ENCODE measurements at places on chromosomes 12 and 14.

DNA sequence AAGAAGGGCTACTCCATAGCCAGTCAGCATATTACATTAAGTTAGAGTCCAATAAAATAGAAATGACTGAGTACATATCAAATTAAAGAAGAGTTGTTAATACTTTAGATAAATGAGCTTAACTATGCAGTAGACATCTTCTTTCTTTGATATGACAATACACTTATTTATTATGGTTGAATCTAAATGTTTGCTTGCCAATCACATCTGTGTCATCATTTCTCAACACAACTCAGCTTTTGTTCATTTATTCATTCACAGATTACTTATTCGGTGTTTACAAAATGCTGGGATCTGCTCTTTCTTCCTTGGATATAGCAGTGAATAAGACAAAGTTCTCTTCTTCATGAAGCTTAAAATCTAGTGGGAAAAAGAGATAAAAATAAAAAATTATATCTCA is 614.6 kb upstream of the ATP2B1 start:
- DNase-seq = no peak

DNA sequence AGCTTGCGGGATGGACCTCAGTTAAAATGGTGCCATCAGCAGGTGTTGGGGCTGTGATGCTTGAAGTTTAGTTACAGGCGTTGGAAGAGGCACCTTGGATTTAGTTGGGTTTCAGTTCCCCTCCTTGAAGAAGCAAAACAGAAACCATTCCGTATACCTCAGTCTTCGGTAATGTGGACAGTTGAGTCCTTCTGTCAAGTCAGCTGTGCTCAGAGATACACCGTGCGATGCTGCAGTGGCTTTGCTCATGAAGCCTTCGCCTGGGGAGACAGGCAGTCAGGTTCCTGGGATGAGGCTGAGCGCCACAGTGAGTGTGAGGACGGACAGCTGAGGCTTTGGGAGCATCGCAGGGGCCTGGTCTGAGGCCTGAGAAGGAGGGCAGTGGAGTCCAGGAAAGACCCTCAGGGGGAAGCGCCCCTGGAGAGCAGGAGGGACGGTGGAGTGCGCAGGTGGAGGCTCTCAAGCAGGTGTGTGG is 7.4 kb downstream of the RAN start:
- DNase-seq = no peak

- DNase-seq = no peak
Measured at GRCh38 chr12:121218588-121219352, 8.8 kb downstream of the P2RX4 start.

GRCh38 chr12:54017027-54017788 is 8.4 kb downstream of the HOXC8 start:
- DNase-seq = peak; percentile 67

GRCh38 chr12:69097619-69098368 is 141.6 kb upstream of the CPSF6 start:
- DNase-seq = peak; percentile 21

- DNase-seq = no peak
Measured at GRCh38 chr12:121748571-121749265, 36.2 kb downstream of the TMEM120B start.

GRCh38 chr12:130948136-130948535 is 5.6 kb upstream of the ADGRD1 start:
- DNase-seq = no peak

DNA sequence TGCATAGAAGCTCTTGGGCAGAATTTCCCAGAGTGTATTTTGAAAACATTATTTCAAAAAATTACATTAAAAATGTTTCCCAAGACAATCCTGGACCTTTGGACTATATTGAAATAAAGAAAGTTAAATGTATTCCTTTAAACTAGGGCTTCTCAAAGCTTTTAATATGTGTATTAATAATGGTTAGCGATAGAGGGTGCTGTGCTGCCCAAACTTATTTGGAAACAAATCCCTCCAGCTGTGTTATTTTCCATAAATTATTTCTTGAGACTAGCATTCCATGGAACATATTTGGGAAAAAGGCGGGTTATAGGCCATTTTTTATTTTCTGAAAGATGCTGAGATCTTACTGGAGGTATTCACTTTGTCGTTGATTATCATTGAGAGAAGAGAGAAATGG is 397.8 kb upstream of the MIS18BP1 start:
- no peak for DNase-seq

DNA sequence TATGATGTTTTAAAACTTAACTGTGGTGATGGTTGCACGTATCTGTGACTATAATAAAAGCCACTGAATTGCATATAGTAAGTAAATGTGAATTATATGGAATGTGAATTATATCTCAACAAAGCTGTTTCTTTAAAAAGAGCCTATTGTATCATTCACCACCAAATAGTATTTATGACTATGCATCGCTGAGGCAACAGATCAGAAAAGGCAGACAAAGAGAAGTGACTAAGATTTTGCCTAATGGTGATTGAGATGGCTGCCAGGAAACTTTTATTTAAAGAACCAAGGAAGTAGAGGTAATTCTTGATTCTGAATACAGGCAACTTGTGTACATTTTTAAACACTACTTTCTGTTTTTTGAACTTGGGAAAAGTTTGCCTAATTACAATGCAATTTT is 31.7 kb downstream of the DHRS7 start:
- DNase-seq = no peak

DNA sequence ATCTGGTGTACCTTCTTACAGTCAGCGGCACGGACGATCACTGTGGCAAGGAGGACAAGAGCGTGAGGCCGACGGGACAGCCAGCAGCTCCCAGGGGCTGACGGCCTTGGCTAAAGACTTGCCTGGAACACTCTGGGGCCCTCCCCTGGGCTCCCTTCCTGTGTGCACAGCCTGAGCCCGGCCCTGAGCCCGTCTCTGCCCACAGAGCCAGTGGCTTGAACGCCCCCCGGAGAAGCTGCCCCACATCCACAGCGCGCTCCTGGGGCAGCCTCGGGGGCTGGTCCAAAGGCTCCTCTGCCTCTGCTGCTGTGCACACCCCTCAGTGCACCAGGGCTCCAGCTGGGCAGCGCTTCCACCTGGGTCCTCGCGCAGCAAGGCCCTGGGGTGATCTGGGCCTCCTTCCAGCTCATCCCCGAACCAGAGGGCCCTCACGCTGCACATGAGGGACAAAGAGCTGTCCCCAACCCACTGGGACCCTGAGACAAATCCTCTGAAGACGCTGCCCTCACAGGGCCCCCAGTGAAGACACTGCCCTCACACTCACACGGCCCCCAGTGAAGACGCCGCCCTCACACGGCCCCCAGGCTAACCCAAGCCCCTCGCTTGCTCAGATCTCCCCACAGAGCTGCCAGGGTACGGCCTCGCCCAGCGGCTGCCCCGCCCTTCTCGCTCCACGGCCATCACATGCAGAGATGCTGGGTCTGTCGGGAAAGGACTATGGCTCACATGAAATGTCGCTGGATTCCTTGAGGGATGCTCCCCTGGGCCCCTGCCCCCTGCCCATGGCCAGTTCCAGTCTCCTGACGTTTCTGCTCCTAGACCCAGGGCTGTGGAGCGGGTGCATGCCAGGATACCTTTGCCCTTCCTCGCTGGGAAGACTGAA is 22.2 kb downstream of the AMN start:
- no peak for DNase-seq

GRCh38 chr12:51970904-51971646 is 19.6 kb downstream of the ACVR1B start:
- DNase-seq = no peak

DNA sequence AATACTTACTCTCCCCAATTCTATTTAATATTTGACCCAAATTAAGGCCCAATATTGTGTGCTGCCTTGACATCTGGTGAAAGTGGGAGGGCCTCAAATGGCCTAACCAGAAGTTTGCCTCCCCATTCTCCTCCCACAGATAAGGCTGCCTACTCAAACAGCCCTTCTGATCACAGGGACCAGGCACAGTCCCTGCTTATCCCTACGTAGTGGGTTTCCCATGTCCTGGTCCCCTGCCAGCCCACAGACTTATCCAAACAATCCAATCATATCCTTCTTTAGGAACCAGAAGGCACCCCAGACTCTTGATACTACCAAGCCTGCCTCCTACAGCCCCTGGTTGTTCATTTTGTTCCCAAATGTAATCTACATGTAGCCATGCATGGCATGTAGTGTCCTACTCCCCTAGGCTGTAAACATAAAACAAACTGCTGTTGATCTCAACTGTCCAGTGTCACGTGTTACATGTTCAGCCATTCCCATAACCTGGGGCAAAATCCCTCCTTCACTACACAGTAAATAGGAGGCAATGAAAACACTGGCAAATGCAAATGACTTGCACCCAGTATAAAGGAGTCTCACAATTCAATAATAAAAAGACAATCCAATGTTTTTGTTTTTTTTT is 49.3 kb downstream of the EEA1 start:
- DNase-seq = peak; percentile 18

- DNase-seq = no peak
Measured at GRCh38 chr12:95634622-95635621, 83.6 kb upstream of the USP44 start.

DNA sequence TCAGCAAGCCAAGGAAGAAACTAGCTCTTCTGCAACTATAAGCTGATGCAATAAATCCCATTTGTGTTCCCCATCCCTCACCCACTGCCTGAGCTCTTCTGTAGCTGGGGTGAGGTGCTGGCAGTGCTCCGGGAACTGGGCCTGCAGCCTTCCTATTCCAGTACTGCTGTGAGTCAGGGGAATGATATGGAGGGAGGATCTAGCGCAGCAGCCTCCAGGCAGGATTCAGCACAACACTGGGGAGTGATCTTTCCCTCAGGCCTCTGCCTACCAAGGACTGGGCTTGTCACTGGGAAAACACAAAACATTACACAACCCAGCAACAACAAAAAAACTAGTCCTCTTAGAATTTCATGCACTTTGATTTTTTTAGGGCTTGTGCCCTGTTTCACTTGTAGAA is 58.7 kb downstream of the ST8SIA1 start:
- DNase-seq = no peak

GRCh38 chr12:76424941-76425340 is 76.7 kb upstream of the BBS10 start:
- no peak for DNase-seq

- DNase-seq = no peak
Measured at GRCh38 chr14:28755198-28755815, 11.3 kb upstream of the FOXG1 start.

DNA sequence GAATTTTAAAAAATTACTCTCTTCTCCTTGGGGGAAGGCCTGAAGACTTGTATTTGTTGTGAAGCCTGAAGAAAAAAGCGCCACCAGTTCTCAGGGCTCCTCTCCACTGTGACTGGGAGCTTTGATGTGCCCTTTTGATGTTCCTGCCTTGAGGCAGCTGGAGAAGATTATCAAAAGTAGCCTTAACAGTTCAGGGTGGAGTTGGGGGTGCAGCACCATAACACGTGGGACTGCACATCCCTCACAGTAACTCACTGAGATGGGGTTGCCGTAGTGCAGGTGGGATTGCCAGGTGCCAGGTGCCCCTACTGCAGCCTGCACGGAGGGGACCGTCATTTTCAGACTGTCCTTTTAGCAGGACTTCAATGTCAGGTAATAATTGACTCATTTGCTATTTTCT is 474.1 kb downstream of the ETNK1 start:
- DNase-seq = no peak

- DNase-seq = no peak
Measured at GRCh38 chr14:103418481-103418818, 33.2 kb downstream of the MARK3 start.

DNA sequence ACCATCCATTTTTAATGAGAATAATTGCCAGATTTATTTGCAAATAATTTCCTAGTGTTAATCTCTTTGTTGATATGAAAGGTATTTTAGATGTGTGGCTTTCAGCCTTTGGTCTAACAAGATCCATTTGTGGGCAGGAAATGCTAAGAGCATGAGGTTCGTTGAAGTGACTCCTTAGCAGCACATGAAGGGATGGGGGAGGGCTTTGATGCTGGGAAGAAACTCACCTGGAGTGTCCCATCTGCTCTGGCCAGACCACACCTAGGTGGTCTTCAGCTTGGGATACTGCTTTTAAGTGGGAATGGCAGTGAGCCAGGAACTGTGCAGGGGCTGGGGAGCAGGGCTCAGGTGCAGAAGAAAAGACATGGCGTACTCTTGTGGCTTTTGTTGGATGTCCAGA is 13.6 kb downstream of the SFSWAP start:
- DNase-seq = no peak

DNA sequence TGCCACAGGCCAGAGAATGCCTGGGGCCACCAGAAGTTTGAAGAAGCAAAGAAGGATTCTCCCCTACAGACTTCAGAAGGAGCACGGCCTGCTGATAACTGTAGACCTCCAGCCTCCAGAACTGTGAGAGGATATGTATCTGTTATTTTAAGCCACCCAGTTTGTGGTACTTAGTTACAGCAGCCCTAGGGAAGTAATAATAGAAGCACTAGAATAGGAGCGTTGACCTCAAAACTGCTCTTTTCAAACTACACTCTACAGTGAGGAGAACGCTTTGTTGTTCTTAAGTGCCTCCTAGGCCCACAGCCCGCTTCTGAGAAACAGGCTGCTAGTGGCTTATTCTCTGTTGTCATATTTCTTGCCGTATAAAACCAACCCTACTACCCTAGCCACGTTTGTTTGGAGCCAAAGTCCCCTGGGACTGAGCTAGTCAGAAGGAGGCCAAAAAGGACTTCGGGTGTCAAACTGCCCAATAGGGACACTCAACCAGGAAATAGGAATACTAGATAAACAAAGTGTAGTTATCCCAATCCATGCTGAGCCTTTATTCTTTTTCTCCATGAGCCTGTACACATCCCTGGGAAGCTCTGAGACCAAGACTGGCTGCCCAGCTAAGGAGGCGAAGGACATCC is 38.5 kb upstream of the FRS2 start:
- DNase-seq = no peak

DNA sequence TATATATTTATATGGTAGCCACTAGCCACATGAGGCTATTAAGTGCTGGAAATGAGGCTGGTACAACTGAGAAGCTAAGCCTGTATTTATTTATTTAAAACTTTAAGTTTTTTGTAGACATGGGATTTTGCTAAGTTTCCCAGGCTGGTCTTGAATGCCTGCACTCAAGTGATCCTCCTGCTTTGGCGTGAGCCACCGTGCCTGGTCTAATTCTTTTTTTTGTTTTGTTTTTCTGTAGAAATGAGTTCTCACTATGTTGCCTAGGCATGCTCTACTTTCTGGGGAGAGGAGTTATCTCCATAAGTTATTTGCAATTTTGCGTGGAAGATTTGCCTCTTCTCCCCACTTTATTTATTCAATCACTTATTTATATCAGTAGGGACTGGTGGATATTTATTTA is 4.8 kb upstream of the SNRNP35 start:
- no peak for DNase-seq
